Stimulated activated CD8-positive, alpha-beta memory T cell treated with anti-CD3 and anti-CD28 coated beads, Interleukin-7, amount 100 ng/mL, for 1 hour (primary cell): ENCODE measurements at places on chromosomes 7 and 10.

GRCh38 chr7:113279256-113279655, 160.9 kb upstream of the SMIM30 start:
- DNase-seq: no peak

DNA sequence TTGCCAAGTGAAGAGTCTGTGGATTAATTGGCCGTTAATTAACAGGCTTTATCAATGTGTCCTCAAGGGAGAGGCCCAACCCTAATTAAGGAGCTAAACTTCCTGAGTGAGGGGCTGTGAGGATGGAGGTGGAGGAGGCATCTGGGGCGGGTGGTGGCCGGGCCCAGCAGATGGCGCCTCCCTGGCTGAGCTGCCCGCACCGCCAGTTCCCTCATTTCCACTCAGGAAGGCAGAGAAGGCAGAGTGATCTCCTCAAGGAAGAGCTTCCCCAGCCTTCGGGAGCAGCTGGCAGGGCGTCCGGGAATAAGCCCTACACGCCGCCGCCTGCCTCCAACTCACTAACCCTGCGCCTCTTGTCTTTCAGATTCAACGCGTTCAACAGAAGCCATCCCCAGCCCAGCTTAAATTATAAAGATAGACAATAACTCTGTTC, 112.2 kb downstream of the CYTH3 start:
- DNase-seq: no peak

GRCh38 chr10:109103278-109103677, 820.0 kb downstream of the XPNPEP1 start:
- DNase-seq: no peak

DNA sequence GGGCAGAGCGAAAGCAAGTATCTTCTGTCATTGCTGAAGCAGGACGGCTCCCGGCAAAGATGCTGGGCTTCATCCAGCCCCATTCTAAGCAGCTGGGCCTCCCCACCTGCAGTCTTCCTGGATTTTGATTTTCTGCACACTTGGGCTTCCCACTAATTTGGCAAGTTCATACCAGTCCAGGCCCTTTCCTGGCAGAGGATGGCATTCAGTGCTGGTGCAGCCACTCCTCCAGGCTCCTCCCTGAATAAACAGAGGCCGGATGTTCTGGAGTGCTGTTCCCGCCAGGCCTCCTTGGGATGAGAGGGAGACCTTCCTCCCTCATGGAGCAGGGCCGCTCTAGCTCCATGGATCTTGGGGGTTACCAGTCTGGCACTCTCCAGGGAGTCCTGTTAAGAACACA, 3.4 kb downstream of the BAG3 start:
- no peak for DNase-seq

DNA sequence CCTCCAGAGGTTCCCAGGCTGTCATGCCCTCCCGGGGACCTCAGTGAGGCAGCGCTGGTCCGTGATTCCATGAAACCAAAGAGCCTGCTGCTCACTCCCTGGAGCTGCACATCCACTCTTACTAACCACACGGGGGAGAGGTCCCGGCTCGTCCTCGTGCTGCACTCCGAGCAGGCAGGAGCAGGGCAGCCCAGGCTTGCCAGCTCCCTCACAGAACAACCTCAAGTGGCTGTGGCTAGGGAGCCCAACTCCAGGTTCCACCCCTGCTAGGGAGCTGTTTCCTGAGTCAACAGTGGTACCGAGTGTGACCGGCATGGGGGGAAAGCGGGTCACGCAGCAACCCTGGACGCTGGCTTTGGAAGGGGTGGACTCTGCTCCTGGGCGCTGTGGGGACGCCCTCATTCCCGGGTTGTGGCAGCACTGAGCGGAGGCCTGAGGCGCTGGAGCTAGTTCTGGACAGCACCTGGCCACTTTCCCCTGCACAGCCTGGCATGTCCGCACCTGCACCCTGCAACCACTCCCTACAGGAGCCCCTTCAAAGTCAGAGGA, 27.9 kb upstream of the PPP2R2D start:
- DNase-seq: no peak

DNA sequence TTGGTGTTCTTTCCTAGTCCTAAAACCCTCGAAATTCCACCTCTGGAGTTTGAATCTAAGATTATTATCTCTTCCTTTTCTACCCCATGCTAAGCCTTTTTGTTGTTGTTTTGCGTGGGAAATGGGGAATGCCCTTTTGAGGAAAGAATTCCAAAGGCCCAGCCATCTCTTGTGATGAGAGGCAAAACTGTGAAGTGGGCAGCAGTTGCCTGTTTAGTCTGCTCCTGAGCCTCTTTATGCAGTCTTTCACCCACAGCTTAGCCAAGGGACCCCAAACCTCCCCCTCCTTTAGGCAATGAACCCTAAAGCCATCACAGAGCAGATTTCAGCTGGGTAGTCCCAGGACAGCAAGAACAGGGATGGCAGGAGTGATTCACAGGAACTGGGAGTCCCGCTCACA, 95.5 kb downstream of the DNMBP start:
- DNase-seq: no peak

DNA sequence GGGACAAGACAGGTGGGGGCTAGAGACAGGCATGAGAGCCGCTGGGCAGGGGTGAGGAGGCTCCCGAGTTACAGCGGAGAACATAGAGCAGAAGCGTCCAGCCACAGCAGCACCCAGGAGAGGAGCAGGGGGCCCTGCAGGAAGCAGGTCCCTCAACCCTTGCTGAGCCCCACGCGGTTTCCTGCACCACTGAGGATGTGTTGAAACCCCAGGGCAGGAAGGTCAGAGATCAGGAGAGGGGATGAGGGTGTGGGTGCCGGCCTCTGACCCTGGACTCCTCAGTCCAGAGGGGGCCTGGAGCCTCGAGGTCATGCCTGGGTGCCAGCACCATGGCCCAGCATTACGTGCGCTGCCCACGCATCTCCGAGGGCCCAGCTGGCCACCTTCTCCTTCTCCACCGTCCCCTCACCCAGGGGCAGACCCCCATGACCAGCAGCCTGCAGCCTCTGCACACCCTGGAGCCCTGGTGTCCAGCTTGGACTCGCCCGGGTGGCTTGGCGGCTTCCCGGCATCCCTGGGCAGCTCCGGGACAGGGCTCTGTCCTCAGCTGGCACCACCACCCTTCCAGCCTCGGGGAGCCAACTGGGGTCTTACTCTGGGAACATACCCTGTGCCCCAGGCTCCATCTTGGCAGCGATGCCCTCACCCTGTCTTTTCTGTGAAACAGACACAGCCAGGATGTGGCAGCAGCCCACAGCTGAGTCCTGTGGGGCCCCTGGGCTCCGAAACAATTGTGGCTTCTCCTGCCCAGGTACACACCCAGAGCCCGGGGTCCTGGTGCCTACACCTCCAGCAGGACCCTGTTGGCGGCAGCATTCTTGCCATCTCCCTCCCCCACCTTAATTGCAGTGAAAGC, 52.0 kb downstream of the STK32C start:
- DNase-seq: no peak

DNA sequence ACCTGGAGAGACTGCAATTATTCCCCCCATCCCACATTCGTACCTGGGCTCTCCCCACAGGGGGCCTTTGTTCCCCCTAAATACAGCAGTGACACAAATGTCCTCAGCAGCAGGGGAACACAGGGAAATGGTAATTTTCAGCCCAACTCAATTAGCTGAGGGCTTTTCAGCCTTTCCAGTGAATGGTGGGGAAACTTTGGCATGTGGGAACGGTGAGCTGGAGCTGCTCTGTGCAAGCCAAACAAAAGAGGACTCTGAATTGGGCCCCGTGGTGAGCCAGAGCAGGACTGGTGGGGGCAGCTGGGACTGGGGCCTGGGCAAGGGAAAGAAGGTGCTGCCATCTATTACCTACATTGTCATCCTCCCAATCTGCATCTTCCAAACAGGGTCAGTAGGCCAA, 51.0 kb downstream of the FBXW4 start:
- no peak for DNase-seq

GRCh38 chr10:118958984-118959925, 70.3 kb upstream of the NANOS1 start:
- DNase-seq: no peak

DNA sequence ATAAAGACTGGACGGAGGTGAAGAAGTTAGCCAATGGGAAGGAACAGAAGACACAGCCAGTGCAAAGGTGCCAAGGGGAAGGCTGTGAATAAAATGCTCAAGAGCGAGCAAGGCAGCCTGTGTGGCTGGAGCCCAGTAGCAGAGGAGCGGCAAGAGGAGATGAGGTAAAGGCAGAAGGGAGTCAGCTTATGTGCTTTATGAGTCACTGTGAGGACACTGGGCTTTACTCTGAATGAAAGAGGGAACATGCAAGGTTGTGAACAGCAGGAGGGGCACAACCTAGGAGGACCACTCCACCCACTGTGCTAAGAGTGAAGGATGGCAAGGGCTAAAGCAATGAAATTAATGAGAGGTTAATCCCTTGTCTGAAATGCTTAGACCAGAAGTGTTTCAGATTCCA, 129.0 kb upstream of the ODAD2 start:
- DNase-seq: no peak

GRCh38 chr10:963655-964054, 24.6 kb upstream of the GTPBP4 start:
- no peak for DNase-seq

DNA sequence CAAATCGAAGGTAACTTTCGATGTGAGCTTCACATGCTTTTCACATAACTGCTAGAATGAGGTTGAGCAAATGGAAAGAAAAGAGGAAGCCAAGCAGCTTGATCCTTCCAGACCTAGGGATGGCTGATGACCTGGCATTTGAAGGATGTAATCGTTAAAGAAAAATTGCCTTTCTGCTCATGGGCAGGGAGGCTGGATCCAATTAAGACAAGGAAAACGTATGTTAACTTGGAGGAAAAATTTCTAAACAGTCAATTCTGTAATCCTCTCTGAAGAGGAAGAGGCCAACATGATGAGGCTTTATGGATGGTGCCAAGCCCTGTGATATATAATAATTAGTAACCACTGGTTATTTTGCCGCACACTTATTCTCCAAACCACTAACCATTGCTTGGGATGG, 12.5 kb downstream of the GRK5 start:
- no peak for DNase-seq

GRCh38 chr7:6153646-6154541, 118.5 kb downstream of the CYTH3 start:
- DNase-seq: no peak

DNA sequence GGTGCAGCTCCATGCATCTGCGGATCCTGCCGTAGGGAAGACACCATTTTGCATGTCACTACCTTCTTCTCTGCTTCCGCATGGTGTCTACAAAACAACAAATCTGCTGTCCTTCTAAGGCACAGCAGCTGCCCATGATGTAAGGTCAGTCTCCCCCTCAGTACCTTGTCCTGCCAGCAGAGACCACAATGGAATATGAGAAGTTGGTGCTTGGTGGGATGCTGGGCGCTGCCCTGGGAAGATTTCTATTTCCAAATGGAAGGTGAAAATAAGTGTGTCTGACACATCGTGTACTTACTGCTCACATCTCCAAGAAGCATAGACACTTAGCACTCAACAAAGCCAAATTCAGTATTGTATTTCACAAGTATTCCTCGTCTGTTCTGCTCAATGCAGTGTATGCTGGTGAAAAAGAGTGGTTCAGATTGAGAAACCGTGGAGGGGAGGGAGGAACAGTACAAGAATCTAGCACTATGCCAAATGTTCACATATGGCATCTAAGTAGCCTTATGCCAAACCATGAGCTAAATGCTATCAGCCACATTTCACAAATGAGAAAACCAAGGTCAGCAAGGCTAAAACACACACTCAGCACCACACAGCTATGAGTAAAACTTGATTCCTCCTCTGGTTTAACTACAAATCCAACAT, 95.0 kb downstream of the GRB10 start:
- no peak for DNase-seq
